ENCODE measurements at places on chromosomes 3 and 15.

- H3K27ac ChIP-seq, result no peak overlapping the region
- H3K4me1 ChIP-seq, result peaks cover 18% of the 10 kb centered on the region
- peaks cover 3% of the 10 kb centered on the region for H3K36me3 ChIP-seq
Measured at GRCh38 chr15:90819390-90819789, 49.0 kb upstream of the FURIN start.

DNA sequence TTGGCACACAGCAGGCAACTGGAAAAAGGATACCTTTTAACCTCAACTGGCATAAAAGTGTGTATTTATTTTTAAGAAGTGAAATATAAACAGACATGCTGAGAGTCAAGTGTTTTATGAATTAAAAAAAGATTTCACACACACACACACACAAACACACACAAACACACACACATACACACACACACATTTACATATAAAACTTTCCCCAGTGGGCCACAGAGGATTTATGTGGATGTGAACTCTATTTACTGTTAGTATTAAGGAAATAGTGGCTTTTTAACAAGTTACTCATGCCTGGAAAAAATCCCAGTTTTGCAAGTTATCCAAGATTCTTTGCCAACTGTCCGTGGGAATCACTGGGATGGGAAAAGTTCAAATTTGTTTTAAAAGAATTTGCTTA lies 725.9 kb upstream of the NR2F2 start:
- H3K4me3 ChIP-seq, result no peak overlapping the region
- H3K27me3 ChIP-seq, result no peaks in the 10 kb centered on the region
- H3K36me3 ChIP-seq, result no peaks in the 10 kb centered on the region
- no peaks in the 10 kb centered on the region for H3K4me1 ChIP-seq

DNA sequence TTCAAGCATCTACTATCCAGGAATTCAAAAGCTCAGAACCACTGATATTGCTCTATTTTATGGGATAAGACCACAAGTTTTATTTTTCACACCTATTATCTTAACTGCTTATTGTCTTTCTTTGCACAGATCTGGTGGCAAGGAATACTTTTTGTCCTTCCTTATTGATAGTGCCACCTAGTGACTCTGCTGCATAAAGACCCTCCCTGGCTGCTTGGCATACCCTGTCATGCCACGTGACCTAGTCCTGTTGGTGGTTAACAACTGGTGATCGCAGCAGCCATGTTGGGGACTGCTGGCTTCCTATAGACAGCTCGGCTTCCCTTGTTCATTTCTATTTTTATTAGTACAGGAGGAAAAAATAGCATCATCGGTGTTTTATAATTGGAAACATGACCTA lies 236.3 kb downstream of the MEX3B start:
- no peaks in the 10 kb centered on the region for H3K36me3 ChIP-seq
- DNase-seq, result no peak
- no peak overlapping the region for H3K27ac ChIP-seq

DNA sequence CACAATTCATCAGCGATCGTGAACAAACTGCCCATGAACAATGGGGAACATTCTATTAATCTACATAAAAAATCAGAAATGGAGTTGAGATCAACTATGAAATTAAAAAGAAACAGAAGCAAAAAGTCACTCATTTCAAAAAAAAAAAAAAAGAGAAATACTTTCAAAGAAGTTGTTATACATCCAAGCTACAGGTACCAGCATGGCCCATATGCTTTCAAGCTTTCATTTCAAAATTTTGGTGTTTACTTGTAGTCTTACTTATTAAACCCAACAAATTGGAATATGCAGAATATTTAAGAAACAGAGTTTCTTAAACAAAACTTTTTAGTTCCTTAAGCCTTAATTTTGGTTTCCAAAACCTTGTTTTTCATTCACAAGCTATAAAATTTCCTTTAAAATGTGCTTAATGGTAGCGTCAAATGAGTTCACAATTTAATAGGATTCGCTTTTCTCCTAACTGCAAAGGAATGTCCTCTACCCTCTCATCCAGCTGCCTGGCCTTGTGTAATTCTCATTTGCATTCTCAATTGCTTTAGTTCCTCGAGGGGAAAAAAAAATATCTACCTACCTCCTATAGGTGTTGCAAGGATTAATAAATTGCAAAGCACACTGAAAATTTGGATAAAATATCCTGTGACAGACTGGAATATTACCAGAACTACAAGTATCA lies 565.2 kb downstream of the ROBO1 start:
- H3K27me3 ChIP-seq, result no peaks in the 10 kb centered on the region
- H3K36me3 ChIP-seq, result no peaks in the 10 kb centered on the region
- H3K4me1 ChIP-seq, result no peaks in the 10 kb centered on the region
- no peak overlapping the region for H3K27ac ChIP-seq

DNA sequence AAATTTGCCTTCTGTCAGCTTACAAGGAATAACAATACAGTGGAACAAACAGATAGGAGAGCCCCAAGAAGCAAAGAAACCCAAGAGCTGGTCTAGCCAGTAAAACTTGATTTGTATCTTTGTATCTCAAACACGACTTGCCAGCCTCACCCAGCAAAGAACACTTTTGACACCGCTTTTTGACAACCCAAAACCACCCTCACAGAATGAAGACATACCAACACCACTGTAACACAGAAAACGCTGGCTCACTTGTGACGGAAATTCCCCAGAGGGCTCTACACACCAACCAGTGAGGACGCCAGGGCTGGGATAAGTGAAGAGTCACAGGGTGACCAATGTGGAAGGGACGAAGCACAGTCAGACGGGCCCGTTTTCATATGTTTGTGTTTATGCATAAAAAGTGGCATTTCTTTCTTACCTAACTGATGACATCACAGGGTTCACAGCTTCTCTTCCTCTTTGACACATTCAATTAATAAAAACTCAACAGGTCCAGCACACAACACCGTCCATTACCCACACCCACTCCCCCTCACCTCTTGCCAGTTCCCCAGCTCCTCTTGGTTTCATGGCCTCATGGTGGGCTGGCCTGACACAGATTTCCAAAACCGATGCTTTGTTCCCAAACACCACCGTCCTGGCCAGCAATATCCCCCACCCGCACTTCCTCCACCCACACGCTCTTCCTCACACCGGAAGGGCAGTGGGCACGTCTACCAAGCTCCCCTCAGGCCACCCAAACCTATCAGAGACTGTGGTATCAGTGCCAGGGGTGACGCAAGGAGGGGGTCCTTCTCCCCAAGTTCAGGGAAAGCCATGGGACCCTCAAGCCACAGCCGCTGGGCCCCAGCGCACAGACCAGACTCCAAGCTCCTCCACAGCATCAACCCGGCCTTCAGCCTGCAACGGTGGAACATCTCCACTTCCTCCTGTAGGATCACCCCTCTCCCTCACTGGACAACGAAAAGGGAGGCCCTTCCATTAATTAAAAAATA lies 94.2 kb downstream of the ADAMTS17 start:
- H3K4me3 ChIP-seq, result no peak overlapping the region
- no peak overlapping the region for H3K27ac ChIP-seq
- no peaks in the 10 kb centered on the region for H3K36me3 ChIP-seq
- H3K27me3 ChIP-seq, result no peaks in the 10 kb centered on the region

DNA sequence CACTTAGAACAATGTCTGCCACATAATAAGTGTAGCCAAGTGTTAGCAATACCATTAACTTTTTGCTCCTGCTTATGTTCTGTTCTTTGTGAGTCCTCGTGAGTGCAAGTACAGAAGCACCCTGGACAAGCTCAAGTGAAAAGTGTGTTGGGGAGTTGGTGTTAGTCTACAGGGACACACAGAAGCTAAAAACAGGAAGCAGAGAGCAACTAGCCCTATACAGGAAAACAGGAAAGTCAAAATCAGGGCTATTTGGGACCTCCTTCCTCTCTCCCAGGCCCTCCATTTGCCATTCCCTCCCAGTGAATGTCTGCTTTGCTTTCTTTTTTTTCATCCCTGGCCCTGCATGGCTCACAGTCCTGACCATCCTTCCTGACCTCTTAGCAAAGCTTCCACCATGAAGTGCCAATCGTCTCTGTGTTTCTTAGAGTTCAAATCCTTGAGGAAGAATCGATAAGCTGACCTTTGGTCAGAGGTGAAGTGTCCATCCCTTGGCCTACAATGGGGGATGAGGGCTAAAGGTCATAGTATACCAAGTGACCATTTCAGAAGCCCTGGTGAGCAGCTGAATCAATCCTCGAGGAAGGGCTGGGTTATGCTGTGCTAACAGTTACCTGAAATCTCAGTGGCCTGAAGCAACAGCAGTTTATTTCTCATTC lies 328.2 kb downstream of the SHQ1 start:
- H3K4me3 ChIP-seq, result no peak overlapping the region
- H3K27ac ChIP-seq, result no peak overlapping the region
- no peaks in the 10 kb centered on the region for H3K27me3 ChIP-seq
- no peak for DNase-seq

DNA sequence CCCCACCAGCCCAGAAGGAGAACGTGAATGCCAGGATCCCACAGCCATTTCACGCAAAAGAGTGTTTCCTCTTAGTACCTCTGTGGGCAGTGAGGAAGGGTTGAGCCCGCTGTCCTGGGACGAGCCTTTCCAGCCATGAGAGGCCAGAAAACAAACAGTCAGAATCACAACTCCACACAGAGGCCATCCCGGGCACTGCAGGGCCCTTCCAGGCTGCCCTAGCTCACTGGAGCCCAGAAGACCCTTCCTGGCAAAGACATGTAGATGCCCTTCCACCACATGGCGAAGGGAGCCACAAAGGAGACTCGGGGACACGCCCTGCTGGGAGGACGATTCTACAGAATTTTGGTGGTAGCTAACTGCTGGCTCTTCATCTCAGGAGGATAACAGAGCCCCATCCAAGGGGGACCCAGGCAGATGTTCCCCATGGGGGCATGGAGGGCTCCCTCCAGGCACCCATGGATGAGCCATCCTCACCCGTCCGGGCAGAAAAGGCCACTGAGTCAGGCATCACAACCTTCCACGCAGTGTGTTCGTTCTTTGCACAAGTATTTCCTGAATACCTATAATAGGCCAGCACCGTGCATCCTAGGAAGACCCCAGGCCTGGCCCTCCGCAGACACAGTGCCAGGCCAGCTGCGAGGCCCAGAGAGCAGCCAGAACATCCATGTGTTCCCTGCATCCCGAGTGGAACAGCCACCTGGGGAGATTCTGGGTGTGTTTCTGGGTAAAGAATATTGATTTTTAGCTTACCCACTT lies 47.2 kb downstream of the SLC12A8 start:
- H3K27ac ChIP-seq, result no peak overlapping the region
- H3K36me3 ChIP-seq, result no peaks in the 10 kb centered on the region
- no peak for DNase-seq

DNA sequence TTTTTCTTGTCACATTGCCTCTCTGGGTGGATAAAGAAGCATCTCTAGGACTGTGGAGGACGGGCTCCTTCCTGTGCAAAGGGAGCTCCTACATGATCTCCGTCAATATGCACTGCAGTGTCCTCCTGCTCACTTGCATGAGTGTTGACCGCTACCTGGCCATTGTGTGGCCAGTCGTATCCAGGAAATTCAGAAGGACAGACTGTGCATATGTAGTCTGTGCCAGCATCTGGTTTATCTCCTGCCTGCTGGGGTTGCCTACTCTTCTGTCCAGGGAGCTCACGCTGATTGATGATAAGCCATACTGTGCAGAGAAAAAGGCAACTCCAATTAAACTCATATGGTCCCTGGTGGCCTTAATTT lies 478 bp downstream of the GPR15 start:
- no peaks in the 10 kb centered on the region for H3K27me3 ChIP-seq
- H3K36me3 ChIP-seq, result peaks cover 7% of the 10 kb centered on the region
- peak overlapping the region; percentile 97 for H3K27ac ChIP-seq
- peaks cover 3% of the 10 kb centered on the region for H3K4me1 ChIP-seq
- peak overlapping the region; percentile 81 for H3K4me3 ChIP-seq

DNA sequence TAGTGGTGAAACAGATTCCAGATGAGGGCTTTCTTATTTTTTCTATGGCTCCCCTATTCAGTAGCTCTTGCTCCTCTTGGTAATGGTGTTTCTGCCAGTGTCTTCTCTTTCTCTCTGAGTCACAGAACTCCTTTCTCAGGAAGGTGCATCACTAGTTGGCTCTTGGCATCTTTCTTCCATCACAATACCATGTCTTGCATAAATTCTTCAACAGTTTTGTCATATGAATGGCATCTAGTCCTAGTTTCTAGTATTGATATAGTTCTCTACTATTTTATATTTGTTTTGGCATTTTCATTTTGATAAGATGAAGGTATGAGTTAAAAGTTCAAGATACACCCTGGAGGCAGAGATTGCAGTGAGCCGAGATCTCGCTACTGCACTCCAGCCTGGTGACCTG lies 51.0 kb downstream of the REC114 start:
- H3K27ac ChIP-seq, result no peak overlapping the region
- no peaks in the 10 kb centered on the region for H3K4me1 ChIP-seq
- no peaks in the 10 kb centered on the region for H3K27me3 ChIP-seq
- no peak overlapping the region for H3K4me3 ChIP-seq
- H3K36me3 ChIP-seq, result no peaks in the 10 kb centered on the region

GRCh38 chr3:58041826-58042324 lies 33.7 kb downstream of the FLNB start:
- DNase-seq, result peak; percentile 88
- no peaks in the 10 kb centered on the region for H3K27me3 ChIP-seq
- no peak overlapping the region for H3K4me3 ChIP-seq

DNA sequence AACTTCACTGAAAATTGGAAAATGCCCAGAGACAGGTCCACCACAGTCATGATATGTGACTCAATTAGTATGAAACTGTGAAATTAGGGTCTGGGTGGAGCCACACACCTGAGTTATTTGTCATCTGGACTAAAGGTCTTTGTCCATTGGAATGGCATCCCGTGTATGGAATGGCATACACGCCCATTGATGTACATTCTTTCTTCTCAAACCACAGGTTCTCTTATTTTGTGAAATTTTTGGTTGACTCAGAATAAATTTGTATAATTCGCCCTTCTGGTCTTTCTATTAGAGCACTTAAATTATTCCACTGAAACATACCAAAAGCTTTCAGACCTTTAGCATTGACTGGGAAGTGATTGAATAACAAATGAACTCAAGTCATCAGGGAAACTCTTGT lies 66.8 kb upstream of the UBE2E1 start:
- H3K4me1 ChIP-seq, result peaks cover 7% of the 10 kb centered on the region
- DNase-seq, result no peak
- no peaks in the 10 kb centered on the region for H3K27me3 ChIP-seq
- no peaks in the 10 kb centered on the region for H3K36me3 ChIP-seq
- H3K27ac ChIP-seq, result no peak overlapping the region
- no peak overlapping the region for H3K4me3 ChIP-seq

DNA sequence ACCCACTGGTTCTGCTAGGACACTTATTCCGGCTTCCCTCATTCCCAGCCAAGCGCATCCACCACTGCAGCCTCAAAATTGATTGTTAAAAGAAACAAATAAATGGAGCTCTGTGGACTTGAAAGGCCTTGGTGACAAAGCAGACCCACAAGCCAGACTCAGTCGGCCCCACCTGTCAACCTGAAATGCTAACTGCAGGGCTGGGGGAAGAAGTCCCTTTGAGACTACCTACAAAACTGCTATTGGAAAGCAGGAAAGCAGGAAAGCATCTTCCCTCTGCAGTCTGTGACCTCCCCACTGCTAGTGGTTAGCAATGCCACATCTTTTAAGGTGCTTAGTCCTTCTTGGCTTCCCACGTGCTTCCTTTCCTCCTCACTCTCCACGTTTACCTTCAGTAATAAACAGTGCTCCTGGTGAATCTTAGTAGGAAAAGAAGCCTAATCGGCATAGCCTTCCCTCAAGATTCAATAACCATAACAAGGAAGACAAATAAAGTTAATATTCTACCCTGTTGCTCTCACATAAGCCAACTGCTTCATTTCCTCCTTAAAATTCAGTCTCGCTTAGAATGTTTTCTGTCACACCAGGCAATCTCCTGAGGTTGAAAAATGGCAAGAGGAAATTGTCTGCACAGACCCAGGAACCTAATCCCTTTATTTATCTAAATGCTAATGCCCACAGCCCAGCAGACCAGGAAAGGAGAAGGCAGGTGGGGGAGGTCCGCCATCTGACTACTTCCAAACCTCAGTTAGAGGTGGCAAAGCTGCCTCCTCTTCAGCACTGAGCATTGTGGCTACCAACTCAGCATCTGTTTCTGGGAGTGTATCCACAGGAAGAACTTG lies 296.2 kb downstream of the NEK10 start:
- no peaks in the 10 kb centered on the region for H3K36me3 ChIP-seq
- no peaks in the 10 kb centered on the region for H3K27me3 ChIP-seq
- H3K4me3 ChIP-seq, result no peak overlapping the region
- H3K4me1 ChIP-seq, result no peaks in the 10 kb centered on the region
